ENCODE measurements at places on chromosomes 4 and X.

DNA sequence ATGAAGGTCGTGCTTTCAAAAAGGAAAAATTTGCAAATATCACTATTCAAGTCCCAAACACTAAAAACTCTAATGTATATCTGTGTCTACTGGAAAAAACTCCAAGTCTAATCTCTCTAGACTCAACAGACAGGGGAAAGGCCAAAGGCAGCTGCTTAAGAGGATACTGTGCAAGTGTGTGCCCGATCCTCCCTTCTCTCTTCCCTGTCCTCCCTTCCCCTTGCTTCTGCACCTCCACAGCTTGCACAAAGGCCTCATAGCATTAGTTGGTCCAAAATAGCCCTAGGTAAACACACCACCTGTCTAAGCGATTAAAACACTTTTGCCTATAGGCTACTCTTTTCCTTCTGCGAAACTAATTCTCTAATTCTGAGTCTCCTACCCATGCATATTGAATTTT, 10.6 kb downstream of the C4orf54 start:
- DNase-seq = no peak

GRCh38 chr4:138413273-138413672, 171.1 kb upstream of the SLC7A11 start:
- DNase-seq = no peak

DNA sequence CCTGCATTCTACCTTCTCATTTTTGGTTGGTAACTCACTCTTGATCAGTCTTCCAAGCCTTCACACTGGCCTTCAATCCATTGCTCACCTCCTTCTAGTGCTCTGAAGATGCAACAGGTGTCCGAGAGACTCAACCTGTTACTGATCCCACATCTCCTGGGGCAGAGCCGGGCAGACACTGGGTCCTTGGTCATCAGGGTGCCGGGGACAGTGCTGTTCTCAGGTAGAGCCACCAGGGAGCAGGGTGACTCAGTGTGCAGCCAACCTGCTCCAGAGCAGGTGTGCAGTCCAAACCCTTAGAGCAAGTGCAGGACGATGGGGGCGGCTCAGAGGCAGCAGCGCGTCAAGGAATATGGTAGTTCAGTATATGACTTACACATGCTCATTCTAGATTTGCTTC, 188.4 kb downstream of the DHX15 start:
- DNase-seq = no peak

DNA sequence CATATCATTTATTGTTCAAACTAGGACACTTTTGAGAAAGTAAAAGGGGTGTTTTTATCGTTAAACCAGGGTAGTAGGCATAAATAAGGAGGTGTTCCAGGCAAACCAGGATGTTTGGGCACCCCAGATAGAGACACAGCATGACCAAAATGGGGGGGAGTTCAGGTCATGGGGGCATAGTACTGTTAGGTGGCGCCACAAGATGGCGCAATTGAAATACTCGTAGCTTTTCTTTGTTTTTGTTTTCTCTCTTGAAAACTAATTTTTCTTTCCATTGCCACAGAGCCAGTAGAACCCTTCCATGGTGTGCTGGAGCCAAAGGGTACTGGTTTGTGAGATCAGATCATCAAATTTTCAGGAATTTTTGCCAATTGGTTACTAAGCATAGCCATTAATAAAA, 283.4 kb downstream of the BCOR start:
- DNase-seq = peak; percentile 40

DNA sequence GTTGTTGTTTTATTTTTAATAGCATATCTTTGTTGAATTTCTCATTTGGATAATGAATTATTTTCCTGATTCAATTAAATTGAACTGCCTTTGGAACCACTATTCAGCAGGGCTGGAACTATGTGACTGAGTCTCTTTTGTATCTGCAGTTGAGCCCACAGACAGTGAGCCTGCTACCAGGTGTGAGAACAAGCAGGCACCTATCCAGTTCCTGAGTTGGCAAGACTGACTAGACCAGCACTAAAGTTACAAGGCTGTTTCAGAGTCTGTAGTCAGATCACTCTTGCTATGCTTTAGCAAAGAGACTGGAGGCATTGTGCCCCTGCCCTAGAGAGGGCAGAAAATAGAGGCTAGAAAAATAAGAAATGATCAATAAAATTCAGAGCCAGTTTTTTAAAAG, 237.3 kb upstream of the GRID2 start:
- no peak for DNase-seq

DNA sequence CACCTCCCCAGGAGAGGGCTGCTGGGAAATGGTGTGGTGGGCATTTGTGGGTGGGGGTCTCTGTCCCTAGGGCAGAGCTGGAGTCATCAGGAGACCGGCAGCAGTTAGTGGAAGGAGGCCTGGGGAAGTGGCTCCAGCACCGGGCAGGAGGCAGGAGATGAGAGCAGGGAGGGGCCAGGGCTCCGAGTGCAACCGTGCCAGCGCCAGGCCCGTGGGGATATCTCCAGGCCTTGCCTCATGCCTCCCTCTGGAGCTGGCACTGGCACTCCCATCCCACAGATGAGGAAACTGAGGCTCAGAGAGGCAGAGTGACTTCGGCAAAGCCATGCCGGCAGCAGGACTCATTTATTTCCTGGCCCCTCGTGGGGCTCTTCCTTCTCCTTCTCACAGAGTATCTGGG, 83.5 kb downstream of the HMX1 start:
- DNase-seq = no peak

DNA sequence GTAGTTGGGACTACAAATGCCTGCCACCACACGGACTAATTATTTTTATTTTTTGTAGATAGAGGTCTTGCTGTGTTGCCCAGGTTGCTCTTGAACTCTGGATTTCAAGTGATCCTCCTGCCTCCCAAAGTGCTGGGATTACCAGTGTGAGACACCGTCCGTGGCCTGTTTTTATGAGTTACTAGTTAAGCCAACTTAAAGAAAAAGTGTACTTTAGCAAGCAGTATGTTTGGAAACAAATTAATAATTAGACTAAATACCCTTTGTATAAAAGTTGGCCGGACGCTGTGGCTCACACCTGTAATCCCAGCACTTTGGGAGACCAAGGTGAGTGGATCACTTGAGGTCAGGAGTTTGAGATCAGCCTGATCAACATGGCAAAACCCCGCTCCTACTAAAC, 14.2 kb upstream of the PTPN13 start:
- DNase-seq = no peak

- no peak for DNase-seq
These were observed 345.3 kb upstream of the TENM3 start for GRCh38 chr4:181897935-181898334.

GRCh38 chr4:40688446-40689095, 58.9 kb upstream of the RBM47 start:
- no peak for DNase-seq

DNA sequence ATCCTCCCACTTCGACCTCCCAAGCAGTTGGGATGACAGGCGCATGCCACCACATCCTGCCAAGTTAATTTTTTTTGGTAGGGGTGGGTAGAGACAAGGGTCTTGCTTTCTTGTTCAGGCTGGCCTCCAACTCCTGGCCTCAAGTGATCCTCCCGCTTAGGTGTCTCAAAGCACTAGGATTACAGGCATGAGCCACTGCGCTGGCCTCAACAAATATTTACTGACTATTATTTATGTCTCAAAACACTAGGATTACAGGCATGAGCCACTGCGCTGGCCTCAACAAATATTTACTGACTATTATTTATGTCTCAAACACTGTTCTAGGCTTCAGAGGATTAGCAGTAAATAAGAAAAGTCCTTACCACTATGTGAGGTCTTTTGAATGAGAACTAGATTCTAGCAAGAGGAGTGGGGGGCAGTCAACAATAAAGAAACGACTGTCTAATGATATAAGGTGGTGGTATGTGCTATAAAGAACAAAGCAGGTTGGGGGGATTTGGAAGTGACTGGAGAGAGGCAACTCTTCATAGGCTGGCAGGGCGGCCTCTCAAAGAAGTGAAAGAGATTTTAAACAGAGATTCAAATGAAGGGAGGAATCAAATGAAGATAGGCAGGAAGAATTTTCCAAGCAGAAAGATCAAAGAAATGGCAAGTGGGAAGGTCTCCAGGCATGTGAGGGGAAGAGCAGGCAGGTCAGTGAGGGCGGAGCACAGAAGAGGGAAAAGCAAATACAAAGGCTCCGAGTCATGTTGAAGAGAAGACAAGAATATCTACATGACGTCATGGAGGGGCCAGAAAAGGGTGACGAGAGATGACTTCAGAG, 12.7 kb upstream of the ACSL1 start:
- DNase-seq = no peak

GRCh38 chr4:83660578-83660977, 124.7 kb downstream of the GPAT3 start:
- no peak for DNase-seq

DNA sequence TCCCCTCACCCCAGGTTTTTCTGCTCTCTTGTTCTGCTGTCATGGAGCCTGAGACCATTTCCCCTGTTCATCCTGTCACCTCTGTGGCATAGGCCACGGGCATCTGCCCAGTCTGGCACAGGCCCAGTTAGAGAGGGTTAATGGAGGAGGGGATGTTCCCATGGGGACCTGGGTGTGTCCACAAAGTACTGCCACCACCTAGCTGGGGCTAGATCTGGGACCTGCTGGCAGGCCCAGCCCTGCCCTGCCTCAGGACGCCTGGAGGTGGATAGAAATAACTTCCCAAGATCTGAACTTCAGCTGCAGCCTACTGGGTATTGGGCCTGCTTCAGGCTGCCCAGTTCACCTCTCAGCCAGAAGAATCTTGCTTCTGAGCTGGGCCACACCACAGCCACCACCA, 13.5 kb downstream of the EFNB1 start:
- DNase-seq = no peak

- no peak for DNase-seq
These were observed 248.9 kb upstream of the FTHL17 start for GRCh38 chrX:31320740-31321139.

GRCh38 chrX:25049357-25049756, 33.6 kb upstream of the ARX start:
- no peak for DNase-seq

DNA sequence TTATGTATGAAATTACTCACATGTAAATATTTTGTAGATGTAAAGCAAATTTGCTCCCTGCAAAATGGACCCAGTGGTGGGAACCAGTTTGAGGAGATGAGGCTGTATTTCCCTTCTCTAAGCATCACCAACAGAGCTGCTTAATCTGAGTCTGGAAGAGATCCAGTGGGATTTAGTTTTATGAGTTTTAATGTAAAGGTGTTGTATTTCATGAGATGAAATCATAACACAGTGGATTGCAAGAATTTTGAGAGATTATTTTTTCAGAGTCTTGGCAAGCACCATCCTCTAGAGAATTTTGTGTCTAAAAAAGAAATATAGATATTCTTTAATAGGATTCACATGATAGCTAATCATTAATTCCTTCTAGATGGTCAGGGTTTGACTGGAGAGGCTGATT, 35.6 kb upstream of the SFRP2 start:
- no peak for DNase-seq

GRCh38 chrX:17081968-17082367, 135.5 kb downstream of the REPS2 start:
- no peak for DNase-seq

GRCh38 chrX:135528756-135529155, 8.3 kb downstream of the INTS6L start:
- DNase-seq = no peak

- DNase-seq = no peak
These were observed 86.2 kb downstream of the PDGFC start for GRCh38 chr4:156885374-156885773.

GRCh38 chr4:168580228-168580627, 83.4 kb downstream of the PALLD start:
- DNase-seq = no peak
